Stimulated activated CD8-positive, alpha-beta memory T cell treated with anti-CD3 and anti-CD28 coated beads, Interleukin-4, amount 100 ng/mL, for 48 hours (primary cell): ENCODE measurements at places on chromosomes 4 and X.

DNA sequence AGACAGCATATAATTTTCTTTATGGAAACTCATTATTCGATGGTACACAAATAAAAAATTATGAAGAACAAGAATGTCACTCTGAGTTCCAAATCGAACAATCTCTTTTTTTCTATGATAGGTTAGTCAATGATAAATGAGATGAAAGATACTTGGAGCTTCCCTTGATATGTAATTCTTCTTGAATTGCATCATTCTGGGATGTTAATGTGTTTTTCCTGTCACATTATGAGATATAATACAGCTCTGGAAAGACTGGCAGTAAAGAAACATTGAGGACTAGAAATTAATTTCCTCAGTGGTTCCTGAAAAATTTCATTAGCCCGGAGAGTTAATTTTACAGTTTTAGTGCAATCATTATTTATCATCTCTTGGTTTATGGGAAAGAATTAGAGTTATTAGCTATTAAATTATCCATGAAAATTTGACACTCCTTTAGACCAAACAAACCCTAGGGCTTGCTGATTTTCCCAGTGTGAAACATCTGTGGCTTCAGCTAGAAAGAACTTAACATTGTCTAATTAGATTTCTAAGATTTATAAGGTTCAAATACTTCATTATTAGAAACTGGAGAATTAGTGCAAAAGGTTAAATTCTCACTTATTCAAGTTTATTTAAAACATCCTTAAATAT, 1546.6 kb upstream of the TENM3 start:
- DNase-seq: no peak

DNA sequence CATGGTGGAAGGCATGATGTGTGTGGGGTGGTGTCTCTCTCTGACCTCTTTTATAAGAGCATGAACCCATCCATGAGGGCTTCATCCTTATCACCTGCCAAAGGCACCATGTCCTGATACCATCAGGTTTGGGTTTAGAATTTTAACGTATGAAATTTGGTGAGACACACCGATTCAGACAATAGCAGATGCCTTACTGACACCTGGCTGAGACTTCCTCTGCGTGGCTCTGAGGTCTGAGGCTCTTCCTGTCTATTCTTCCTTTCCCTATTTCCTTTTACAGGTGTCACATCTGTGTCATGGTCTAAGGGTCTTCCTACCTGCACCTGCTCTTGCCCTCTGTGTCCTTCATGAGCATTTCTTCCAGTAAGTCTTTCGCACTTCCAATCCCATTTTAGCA, 320.7 kb upstream of the CLNK start:
- no peak for DNase-seq

DNA sequence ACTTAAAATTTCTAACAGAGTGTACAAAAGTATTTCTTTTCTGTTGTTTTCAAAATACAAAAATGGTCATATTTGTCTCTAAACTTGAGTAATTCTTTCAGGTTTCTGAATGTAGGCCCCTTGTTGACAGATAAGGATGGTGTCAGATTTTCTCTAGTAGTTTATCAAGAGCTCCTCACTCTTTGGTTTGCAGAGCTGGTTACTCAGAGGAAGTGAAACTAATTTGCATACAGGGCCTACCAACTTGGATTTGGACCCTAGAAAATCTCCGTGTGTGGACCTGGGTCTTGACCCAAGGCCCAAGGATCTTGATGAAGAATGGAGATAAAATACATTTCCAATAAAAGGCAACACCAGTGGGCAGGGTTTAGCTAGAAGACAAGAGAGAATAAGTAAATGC, 433 bp upstream of the ADH6 start:
- no peak for DNase-seq

DNA sequence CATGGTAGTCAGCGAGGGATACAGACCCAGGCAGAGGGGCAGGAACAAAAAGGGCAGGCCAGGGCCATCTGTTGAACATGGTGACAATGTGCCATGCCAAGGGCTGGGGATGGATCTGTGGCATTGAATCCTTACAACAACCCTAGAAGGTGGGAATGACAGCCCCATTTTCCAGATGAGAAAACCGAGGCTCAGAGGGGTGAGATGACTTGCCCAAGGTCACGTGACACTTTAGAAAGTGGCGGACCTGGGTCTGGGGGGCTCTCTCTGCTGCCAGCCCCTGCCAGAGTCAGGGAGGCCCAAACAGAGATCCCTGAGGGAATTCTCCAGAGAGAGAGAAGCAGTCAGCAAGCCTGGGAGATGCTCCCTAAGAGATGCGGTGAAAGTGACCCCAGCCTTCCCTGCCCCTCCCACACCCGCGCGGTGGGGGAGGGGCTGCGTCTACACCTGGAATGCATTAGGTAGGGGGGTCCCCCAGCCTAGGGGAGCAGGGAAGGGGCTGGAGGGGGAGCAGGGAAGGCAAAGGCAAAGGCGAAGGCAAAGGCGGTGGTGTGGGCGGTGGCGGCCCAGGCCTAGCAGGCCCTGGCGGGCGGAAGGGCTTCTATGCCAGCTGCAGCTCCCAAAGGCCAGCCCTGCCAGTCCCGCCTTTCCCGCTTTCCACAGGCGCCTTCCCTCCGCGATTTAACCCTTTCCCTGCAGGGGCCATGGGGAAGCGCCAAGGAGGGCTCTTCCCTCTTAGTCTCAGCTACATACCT, 13.0 kb downstream of the FGD1 start:
- DNase-seq: no peak

DNA sequence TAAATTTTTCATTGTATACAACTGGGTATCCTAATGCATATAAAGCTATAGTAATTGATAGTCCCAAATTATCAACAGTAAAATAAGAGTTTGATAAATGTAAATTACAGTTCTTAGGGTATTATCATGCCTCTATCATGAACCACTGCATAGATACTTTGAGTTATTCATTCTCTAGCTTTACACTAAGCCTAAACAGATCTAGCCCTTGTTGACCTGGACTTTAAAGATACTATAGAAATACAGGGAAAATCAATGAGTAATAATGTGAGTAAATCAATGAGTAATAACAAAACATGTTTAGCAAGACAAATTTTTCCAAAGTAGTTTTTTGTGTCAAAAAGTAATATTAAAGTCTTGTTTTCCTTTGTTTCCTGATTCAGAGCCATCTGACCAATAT, 228.4 kb downstream of the SCFD2 start:
- DNase-seq: no peak

- DNase-seq: no peak
These were observed 136.5 kb upstream of the SMIM31 start for GRCh38 chr4:164617426-164617825.

- DNase-seq: no peak
These were observed 104.5 kb upstream of the GATB start for GRCh38 chr4:151865312-151865711.

GRCh38 chr4:6122496-6122895, 77.9 kb downstream of the JAKMIP1 start:
- DNase-seq: no peak
